ENCODE measurements at places on chromosomes 4 and X.
A peak's percentile ranks its signal among the peaks of the same experiment; 100 is the strongest.

GRCh38 chr4:13933191-13933590 lies 305.7 kb upstream of the BOD1L1 start:
- no peak for DNase-seq

- DNase-seq, result no peak
Observed at GRCh38 chr4:18366892-18367291, 345.3 kb upstream of the LCORL start.

GRCh38 chr4:116223040-116223732 lies 862.2 kb downstream of the TRAM1L1 start:
- peak; percentile 71 for DNase-seq

- DNase-seq, result no peak
Observed at GRCh38 chrX:72294497-72294896, 11.2 kb downstream of the CITED1 start.

- DNase-seq, result no peak
Observed at GRCh38 chr4:87717276-87718031, 67.4 kb downstream of the DMP1 start.

- DNase-seq, result no peak
Observed at GRCh38 chrX:57677132-57677858, 2.8 kb downstream of the NLRP2B start.

DNA sequence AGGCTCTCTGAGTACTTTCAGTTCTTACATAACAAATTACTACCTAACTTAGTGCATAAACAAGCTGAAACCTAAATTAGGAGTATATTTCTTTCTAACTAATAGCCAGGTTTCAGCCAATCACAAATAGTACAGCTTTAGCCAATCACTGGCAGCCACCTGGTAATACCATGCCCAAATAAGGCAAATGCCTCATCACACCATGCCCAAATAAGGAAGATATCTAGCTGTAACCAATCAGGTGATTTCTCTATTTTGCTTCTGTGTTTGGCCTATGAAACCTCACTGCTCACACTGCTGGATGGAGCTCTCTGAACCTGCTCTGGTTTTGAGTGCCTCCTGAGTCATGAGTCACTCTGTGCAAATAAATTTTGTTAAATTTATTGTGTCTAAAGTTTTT lies 113.5 kb downstream of the DDIT4L start:
- DNase-seq, result no peak

DNA sequence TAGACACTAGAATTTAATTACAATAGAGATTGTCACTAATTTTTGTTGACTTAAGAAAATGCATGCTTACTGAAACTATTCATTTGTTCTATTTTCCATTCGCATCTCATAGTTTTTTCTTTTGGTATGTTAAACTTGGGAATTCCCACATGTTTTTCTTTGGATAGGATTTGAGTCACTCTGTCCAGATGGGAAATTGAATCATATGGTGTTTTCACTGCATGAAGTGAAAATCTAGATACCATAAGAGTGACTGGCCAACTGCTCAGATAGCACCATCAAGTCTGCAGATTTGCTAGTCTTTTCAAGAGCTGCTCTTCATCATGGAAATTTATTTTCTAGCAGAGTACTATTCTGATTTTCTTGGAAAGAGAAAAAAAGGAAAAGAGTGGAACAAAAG lies 172.6 kb downstream of the FAM47B start:
- DNase-seq, result no peak

DNA sequence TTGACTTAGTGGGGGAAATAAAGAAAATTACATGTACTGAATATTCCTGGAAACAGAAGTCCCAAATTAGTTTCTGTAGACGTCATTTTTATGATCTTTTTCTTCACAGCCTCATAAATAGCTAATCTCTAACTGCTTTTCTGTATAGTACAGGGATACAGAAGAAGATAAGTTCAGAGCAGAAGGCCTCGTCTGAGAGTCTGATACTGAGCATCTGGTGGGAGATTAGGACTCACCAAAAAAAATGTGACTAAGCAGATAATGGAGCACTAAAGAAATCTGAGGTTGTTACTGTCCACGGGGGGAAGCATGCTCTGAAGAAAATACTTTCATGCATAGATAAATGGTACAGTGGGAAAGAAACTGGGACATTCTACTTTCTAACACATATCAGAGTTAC lies 115.3 kb upstream of the TRPC5 start:
- DNase-seq, result no peak

GRCh38 chr4:101251261-101251660 lies 96.1 kb downstream of the PPP3CA start:
- DNase-seq, result no peak

DNA sequence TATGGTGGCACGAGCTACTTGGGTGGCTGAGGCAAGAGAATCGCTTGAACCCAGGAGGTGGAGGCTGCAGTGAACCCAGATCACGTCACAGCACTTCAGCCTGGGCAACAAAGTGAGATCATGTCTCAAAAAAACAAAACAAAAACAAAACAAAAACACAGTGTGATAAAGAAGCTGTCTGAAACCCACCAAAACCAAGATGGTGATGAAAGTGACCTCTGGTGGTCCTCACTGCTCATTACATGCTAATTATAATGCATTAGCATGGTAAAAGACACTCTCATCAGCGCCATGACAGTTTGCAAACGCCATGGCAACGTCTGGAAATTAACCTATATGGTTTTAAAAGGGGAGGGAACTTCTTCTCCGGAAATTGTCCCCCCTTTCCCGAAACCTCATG lies 29.4 kb upstream of the OPHN1 start:
- peak; percentile 1 for DNase-seq

GRCh38 chr4:6198278-6198677 lies 2.1 kb downstream of the JAKMIP1 start:
- DNase-seq, result no peak

- no peak for DNase-seq
Observed at GRCh38 chr4:80264352-80264647, 2.2 kb upstream of the FGF5 start.

GRCh38 chr4:173119818-173120217 lies 48.8 kb upstream of the GALNT7 start:
- no peak for DNase-seq

DNA sequence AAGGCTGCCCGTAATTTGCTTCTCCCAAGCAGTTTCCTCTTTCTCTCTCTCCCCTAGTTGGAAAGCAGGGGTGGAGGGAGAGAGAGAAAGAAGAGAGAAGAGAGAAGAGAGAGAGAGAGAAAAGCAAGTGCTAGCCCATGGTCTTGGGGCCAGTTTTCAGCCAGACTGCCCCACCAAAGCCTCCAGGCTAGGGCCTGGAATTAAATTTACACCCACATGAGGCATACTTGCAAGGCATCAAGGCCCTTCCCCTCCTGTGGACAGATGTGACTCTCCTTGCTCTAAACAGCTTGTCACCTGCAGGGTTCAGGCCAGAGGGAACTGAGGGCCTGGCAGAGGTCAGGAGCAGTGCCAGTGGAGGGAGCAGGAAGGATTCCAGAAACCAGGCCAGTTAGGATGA lies 1.7 kb upstream of the CXCR3 start:
- DNase-seq, result no peak

DNA sequence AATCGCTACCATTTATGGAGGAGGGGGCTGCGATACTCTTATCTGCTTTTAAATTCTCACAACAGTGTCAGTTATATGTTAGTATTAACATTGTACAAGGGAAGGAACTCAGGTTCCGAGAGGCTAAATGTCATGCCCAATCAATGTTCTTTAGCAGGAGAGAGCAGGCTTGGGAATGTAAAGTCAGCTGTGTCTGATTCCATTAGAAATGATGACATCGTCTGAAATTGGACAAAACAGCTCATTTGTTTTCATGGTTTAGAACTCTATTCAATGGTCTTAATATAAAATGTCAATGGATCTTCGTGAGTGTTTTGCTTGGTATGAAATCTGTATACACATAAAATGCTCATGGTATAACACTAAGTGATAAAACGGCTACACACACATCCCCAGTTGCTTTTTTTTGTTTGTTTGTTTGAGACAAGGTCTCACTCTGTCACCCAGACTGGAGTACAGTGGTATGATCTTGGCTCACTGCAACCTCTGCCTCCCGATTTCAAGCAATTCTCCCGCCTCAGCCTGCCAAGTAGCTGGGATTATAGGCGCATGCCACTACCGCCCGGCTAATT lies 11.9 kb upstream of the SH3KBP1 start:
- no peak for DNase-seq

GRCh38 chr4:52266537-52267137 lies 215.5 kb downstream of the SPATA18 start:
- DNase-seq, result peak; percentile 59

- no peak for DNase-seq
Observed at GRCh38 chr4:2252530-2253091, 9.3 kb downstream of the MXD4 start.

- no peak for DNase-seq
Observed at GRCh38 chr4:89294573-89295269, 12.9 kb downstream of the GPRIN3 start.

GRCh38 chr4:116016201-116016600 lies 902.8 kb upstream of the NDST4 start:
- no peak for DNase-seq

- DNase-seq, result no peak
Observed at GRCh38 chr4:183618681-183619080, 40.3 kb downstream of the RWDD4 start.

GRCh38 chrX:38881066-38881465 lies 79.8 kb downstream of the MID1IP1 start:
- DNase-seq, result no peak

DNA sequence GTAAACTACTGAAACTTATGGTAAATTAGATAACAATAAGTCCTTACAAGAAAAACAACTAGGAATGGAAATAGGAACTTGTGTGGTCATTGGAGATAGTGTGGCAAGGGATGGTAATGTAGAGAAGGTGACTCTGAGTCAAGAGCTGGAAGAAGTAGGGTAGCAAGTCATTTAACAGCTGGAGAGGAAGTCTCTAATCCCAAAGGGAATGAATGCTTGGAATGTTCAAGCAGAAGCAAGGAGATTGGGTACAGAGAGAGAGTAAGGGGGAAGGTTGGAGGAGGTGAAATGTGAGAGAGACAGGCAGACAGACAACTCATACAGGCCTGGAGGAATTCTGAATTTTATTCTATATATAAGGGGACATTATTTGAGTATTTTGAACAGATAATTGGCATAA lies 260.6 kb upstream of the MAD2L1 start:
- DNase-seq, result no peak

DNA sequence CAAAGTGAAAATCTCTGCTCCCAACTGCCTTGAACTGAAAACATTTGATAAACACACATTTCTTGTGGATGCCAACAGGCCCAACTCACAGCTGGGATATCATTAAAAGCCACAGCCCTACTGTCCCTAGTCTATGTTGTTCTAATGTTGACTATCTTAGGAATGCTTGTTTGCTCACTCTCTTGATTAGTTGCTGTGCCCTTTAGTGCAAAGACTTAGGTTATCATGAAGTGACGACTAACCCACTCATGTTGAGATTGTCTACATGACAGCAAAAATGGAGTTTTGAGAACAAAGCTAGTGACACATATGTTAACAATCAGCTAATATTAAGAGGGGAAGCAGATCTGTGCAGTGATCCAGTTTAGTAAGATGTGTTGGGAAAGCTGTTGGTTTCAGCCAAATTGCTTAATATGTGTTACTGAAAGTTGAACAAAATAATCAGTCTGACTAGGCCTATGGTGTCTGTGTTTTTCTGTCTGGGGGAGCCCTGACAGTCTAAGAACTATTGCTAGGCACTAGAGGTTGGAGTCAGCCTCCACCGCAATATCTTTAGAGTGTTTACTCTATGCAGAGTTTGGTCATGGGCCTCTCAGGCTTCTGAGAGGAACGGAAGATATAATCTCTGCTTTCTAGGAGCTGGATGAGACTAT lies 125.5 kb downstream of the ATG4A start:
- DNase-seq, result no peak

GRCh38 chr4:136731025-136731424 lies 801.3 kb downstream of the PCDH18 start:
- no peak for DNase-seq

DNA sequence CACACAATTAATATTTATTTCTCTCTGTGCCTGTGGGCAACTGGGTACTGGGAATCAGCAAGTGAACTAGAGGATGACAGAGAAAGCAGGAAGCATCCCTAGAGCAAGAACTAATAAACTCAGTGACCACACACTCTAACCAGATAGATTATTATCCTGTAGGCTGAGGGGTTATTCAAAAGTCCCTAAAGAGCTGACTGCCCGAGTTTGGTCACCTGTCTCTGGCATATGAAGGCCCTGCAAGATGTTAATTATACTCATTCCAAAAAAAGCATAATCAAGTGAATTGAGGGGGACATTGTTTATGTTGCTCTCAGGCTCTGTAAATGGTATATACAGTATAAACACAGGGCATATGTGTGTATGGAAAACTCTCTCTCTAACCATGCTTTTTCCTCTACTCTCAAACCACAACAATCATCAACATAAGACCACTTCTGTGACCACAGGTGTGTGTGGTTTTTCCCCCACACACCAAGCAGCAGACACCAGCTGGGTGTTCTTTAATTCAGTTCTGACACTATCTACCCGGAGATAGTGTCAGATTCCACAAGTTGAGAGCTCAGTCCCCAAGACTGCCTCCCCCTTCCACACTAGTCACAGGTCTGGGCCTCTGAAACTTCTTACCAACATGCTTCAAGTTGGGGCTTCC lies 6.2 kb upstream of the HPSE start:
- no peak for DNase-seq
